ENCODE measurements at places on chromosomes 13 and 19.

DNA sequence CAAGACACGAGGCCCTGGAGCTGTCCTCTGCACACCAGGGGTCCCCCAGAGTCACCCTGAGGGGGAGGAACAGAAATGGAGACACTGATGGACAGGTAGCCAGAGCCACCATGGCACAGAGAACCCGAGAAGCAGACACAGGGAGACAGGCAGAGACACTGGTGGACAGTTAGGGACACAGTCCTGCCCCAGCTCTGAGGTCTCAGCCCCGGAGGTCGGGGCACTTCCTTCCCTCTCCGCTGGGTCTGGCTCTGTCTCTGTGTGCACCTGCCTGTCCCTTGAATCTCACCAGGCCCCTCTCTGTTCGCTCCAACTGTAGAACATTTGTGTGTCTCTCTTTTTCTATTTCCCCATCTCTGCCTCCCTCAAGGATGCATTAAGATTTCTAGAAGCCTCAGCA lies 4.6 kb downstream of the KLK14 start:
- DNase-seq, result no peak

DNA sequence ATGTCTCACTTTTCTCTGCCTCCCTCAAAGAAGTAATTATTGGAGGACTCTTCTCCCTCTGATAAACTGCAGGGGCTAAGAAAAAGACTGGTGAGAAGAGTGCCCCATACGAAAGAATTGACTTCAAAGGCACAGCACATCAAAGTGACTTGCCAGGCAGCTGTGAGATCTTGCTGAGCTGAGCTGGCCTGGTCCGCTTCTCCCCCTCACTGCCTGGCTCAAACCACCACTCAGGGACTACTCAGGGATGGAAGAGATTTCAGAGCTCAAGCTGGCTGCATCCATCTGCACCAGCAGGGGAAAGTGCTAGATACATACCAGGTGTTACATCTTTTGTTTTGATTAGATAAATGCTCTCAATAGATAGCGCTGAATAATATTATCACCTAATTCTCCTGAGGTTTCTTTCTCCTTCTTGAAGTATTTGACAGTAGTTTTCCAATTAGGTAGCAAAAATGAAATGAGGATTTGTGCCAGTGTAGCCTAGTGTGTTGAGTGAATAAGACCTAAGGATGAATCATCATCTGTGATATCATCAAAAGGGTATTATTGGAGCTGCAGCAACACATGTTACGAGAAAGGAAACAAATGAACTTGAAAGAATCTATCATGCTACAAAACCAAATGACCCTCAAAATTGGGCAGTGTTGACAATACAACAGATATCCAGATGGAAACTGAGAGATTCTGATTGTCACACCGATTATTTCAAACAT lies 379.8 kb downstream of the TBC1D4 start:
- DNase-seq, result no peak

GRCh38 chr19:7729211-7729610 lies 2.7 kb downstream of the CLEC4G start:
- DNase-seq, result no peak

DNA sequence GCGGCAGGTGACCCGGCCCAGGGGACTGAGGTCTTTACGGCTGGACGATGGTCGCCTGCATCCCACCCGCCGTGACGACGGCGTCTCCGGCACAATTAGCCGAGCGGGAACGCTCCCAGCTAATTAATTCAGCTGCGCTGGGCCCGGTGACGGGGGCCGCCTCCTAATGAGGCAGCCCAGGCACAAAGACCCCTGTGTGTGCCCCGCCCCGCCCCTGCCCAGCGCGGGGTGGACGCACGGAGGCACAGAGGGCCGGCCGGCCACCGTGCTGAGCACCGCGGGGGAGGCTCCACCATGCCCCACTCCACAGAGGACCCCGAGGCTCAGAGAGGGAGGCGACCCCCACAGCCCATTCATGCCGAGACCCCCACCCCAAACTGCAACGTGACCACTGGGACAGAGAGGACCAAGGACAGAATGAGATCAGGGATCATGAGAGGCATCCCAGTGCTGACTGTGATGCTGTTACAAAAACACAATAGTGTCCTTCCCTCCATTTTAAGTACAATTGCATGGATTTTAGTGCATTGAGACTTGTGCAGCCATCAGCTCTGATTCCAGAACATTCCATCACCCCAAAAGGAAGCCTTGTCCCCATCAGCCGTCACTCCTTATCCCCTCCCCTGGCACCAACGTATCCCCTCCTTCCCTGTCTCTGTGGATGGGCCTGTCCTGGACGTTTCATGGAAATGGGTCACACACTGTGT lies 17.0 kb downstream of the EFNA2 start:
- no peak for DNase-seq

GRCh38 chr19:17370026-17370587 lies 7.0 kb downstream of the PLVAP start:
- DNase-seq, result no peak

DNA sequence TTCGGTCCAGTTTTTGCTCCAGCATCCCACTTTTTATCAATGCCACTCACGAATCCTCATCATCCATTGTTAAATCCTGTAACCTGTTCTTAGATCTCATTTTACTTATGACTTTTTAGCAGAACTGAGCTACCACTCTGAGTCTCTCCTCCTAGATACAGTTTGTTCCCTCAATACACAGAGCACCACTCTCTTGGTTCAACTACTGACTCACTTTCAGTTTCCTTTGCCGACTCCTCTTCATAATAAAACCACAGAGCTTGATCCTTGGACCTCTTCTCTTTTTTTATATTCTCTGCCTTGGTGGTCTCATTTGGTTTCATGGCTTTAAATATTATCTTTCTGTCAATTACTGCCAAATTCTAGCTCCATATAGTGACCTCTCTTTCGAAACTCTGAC lies 150.3 kb downstream of the SLITRK5 start:
- DNase-seq, result no peak

DNA sequence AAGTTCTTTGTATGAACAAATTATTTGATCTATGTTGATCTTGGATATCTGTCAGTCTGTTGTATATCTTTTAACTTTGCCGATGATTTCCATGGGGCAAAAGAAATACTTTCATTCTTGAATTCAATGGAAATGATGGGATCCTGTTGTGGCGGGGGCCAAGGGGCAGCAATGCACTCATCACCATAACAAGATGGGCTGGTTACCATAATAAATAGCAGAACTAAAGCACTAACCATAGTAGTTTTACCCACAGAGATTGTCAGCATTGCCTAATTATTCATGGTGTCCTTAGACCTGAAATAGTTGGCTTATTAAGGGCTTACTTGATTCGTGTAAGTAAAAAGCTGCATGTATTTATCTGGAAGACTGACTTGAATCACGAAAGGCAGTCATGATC lies 309.6 kb downstream of the RFC3 start:
- DNase-seq, result no peak

GRCh38 chr13:48728876-48729275 lies 75.1 kb downstream of the CYSLTR2 start:
- DNase-seq, result no peak

DNA sequence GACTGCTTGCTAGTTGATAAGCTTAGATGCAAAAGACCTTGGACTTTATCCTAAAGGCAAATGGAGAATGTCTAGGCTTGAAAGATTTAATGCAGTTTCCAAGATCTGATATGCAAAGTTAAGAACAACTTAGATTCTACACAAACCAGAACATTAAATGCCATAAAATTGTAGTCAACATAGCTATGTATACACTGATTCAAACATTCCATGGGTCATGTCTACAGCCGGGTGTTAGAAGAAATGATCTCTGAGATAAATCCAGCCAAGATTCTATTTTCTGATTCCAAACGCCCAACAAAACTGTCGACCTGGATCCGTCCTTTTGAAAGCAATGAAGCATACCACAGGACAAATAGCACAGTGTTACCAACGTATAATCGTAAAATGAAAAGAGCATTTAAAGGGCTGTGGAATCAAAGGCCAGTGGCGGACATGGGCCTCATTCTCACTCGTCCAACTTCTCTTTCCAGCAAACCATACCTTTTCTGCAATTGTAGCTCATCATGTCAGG lies 52.7 kb downstream of the KCTD12 start:
- DNase-seq, result no peak

GRCh38 chr19:4583961-4584669 lies 24.6 kb upstream of the SEMA6B start:
- peak; percentile 12 for DNase-seq

- DNase-seq, result no peak
These were observed 603.4 kb upstream of the PCDH9 start for GRCh38 chr13:67833564-67833963.

GRCh38 chr13:45882626-45883025 lies 31.1 kb upstream of the SIAH3 start:
- DNase-seq, result no peak

DNA sequence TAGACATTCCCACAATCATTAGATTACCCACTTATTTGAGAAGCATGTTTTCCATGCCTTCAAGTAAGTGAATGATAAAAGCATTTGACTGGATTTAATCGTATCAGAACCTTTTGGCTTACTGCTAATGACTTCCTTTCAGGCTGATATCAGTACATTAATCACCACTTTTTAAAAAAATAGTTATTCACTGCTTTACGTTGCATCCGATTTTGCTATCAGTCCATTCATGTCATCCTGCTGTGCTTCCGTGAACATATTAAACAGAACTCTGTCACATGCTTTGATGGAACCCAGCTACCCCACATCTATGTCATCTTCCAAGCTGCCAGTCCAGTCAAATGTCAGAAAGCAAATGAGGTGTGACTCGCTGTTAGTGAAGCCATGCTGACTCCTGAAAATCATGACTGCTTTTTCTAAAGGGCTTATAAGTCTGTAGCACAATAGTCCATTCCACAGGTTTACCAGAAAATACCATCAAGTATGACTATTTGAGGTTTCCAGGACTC lies 440.9 kb downstream of the IRS2 start:
- no peak for DNase-seq

- no peak for DNase-seq
These were observed 508.4 kb upstream of the MIR17HG start for GRCh38 chr13:90839061-90839460.

- no peak for DNase-seq
These were observed 1.7 kb downstream of the KLK4 start for GRCh38 chr19:50909240-50910070.

- DNase-seq, result no peak
These were observed 15.5 kb upstream of the ZNF888 start for GRCh38 chr19:52938761-52939160.

- no peak for DNase-seq
These were observed 53.3 kb downstream of the PARP4 start for GRCh38 chr13:24459234-24459633.

- no peak for DNase-seq
These were observed 7.4 kb upstream of the CLEC4G start for GRCh38 chr19:7739211-7739755.

DNA sequence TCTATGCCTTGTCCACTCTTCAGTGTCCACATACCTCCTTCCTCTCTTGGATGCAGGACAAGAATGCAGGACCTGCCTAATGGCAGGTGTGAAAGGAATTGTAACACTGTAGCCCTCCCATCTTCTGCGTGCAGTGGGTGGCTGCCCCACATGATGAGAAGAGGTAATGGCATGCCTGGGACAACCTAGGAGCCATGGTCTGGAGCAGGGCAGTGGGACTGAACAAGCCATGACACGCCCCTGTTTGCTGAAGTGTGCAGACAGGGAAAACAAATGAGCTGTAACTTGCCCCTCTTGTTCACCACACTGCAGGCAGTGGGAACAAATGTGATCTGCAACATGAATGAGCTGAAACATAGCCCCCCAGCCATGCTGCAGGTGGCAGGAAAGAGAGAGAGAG lies 192.2 kb downstream of the PCDH17 start:
- DNase-seq, result no peak

GRCh38 chr13:105587786-105588185 lies 947.7 kb downstream of the EFNB2 start:
- no peak for DNase-seq

GRCh38 chr13:32525766-32526165 lies 12.8 kb downstream of the N4BP2L2 start:
- DNase-seq, result no peak

- no peak for DNase-seq
These were observed 10.9 kb downstream of the MKNK2 start for GRCh38 chr19:2039959-2040646.

- peak; percentile 88 for DNase-seq
These were observed 14.0 kb upstream of the TUBB4A start for GRCh38 chr19:6516018-6516658.

DNA sequence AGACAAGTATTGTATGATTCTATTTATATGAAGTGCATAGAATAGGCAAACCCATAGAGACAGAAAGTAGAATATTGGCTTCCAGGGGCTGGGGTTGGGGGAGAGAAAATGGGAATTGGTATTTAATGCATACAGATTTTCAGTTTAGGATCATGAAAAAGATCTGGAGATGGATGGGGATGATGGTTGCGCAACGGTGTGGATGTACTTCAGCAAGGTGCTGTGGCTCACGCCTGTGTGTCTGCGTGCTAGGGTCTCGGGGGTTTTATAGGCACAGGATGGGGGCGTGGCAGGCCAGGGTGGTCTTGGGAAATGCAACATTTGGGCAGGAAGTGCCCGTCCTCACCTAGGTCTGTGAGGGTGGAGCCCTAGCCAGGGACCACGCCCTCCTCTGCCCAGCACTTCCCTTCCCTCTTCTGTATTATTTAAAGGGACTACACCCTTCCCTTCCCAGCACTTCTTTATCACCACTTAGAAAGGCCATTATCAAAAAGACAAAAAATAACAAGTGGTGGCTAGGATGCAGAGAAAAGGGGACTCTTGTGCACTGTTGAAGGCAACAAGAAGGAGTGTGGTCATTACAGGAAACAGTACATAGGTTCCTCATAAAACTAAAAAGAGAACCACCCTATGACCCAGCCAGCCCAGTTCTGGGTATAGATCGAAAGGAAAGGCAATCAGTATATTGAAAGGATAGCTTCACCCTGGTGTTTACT lies 29.0 kb downstream of the LILRB4 start:
- DNase-seq, result no peak

GRCh38 chr13:39311619-39312018 lies 273.4 kb downstream of the NHLRC3 start:
- no peak for DNase-seq

DNA sequence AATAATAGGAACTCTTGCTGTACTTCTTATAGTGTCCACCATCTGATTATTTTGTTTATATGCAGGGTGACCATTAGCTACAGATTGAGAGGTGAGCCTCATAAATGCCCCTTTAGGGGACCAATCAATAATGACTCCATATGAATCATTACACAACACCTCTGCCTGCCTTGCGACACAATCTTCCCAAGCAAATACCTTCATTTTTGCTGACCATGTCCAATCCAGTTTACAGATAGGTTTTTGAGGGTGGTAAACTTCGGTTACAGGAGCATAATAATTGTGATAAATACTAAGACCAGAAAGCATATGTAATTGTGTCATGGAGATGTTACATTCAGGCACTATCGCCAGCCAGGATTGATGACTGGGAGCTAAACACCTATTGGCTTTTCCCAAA lies 23.6 kb upstream of the IL17D start:
- no peak for DNase-seq

DNA sequence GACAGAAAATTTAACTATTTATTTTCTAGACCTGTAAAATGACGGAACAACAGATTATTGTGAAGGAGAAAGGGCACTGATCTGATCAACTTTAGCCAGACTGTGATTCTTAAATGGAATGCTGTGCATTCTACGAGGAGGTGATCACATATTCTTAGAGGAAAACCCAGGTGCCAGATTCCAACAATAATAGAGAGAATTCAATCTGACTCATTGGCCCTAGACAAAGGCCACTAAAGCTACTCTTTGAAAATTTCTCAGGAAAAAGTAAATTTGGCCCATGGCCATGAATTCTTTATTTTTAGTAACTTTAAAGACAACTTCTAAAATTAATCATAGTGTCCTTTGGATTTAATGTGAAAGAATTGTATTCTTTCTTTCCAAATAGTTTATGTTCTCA lies 58.6 kb upstream of the POSTN start:
- DNase-seq, result no peak

GRCh38 chr13:37617173-37617572 lies 18.6 kb upstream of the POSTN start:
- no peak for DNase-seq
